Femur (tissue), 1 donor: ENCODE measurements at places on chromosomes 5 and 9.

GRCh38 chr5:127938746-127939145 is 144.8 kb upstream of the SLC12A2 start:
- DNase-seq = no peak

DNA sequence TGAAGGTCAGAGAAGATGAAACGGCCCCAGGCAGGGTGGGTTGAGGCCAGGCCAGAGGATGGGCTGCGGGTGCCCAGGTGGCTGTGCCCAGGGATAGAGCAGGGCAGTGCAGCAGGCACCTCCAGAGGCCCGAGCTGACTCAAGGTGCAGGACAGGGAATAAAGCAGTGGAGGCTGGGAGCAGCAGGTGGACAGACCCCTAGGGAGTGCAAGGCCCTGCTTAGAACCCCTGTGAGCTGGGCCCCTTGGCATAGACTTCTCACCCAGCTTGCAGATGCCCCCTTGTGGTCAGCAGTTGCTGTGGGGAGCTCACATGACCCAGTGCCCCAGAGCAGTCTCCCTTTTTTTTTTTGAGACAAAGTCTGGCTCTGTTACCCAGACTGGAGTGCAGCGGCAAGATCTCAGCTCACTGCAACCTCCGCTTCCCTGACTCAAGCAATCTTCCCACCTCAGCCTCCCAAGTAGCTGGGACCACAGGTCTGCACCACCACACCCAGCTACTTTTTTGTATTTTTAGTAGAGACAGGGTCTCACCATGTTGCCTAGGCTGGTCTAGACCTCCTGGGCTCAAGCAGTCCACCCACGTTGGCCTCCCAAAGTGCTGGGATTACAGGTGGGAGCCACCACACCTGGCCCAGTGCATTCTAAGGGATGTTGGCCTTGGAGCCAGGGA is 118.8 kb downstream of the WNK2 start:
- DNase-seq = peak; percentile 35

- no peak for DNase-seq
Measured at GRCh38 chr5:124452412-124452811, 294.0 kb downstream of the ZNF608 start.

DNA sequence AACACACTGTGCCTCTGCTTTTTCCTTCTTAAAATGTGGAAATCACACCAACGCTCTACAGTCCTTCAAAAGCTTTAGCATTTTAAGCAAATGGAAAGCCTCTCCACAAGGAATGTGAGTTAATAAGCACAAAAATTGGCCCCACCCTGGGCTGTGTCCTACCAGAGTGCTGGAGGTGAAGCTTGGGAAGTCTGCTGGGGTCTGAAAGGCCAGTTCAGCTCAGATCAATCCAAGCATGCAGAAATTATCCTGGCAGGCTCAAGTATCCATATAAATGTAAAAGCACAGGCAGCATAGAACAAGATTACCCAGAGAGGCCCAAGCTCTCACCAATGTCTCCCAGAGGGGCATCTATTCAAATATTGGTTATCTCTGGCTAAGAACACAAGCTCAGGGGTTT is 98.5 kb downstream of the ESM1 start:
- no peak for DNase-seq

GRCh38 chr5:62256161-62257019 is 49.6 kb upstream of the KIF2A start:
- no peak for DNase-seq

GRCh38 chr9:96441798-96442445 is 8.0 kb upstream of the HABP4 start:
- DNase-seq = no peak

DNA sequence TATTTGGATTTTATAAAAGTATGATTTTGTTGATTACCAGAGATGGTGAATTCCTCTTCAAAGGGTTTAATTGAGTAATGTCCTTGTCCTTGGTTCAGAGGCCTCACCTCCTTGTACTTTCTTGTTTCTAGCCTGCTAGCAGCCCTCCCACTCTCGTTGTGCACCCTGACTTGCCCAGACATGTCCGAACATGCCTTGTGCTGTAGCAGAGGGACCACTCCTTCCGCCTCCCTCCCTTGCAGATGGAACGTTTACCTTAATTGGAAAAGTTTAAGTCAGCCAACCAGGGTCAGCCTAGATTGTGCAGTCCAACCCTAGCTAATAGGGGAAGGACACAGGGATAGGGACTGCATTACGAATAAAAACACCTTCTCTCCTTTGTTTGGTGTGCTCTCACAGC is 406.9 kb upstream of the NMUR2 start:
- no peak for DNase-seq

DNA sequence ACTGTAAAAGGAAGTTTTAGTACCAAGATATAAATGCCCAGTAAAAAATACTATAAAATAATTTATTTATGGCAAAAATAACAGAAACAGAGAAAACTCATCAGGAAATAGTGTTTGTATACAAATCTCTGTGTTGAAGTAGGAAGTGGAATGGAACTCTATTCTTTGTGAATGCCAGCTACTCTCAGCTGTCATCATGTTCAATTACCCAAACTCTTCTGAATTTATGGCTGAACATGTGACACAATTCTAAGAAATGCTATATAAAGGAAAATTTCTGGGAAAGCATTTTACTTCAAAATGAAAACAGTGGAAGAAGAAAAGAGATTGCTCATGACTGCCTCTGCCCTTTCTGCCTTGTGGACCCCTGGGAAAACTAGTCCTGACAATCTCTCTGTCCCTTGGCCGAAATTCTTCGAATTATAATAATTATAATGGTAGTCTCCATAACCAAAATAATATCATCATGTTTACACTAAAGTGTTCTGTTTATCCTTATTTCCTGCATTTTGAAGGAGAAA is 522.3 kb upstream of the ST8SIA4 start:
- no peak for DNase-seq

- no peak for DNase-seq
Measured at GRCh38 chr5:57174890-57175510, 1.1 kb downstream of the GPBP1 start.

GRCh38 chr5:167426501-167426900 is 864.9 kb upstream of the WWC1 start:
- no peak for DNase-seq

- DNase-seq = no peak
Measured at GRCh38 chr5:66553916-66554575, 42.1 kb upstream of the MAST4 start.

DNA sequence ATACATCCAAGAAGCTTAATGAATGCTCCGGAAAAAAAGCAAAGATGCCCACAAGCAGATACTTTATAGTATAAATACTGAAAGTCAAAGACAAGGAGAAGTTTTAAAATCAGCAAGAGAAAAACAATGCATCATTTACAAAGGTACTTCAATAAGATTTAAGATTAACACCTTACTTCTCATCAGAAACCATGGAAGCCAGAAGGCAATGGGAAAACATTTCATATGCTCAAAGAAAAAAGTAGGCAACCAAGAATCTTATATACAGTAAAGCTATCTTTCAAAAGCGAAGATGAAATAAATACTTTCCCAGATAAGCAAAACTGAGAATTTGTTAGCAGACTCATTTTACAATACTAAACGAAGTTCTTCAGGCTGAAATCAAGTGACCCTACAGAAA is 51.1 kb downstream of the ABHD17B start:
- DNase-seq = no peak

DNA sequence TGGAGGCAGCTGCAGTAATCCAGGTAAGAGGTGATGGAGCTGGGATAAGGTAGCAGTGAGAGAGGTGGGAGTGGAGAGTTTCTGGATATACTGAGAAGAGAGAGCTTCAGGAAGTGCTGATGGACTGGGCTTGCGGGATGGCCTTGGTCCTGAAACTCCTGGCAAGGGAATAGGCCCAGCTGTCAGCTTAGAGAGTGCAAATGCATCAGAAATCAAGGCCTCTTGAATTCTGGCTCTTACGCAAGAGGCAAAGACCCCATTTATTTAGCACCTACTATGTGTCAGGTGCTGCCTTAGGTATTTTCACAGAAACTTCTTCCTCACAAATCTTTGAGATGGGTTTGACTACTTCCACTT is 227.2 kb upstream of the MAP3K1 start:
- no peak for DNase-seq

DNA sequence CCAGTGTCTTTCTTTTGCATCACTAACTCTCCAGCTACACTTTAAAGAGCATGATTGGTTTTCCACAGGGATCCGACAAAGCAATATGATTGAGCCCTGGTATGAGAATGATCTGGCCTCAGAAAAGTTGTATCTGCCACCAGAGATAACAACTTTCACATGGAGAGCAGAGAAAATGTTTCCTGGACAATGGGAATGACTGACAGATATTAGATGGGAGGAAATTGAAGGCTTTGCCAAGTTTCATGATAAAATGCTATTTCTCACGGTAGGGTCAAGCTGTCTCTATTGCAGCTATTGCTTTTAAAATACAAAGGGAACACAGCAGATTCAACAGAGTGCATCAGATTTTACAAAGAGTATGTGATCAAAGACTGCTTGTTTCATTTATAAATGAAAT is 56.4 kb upstream of the GLIS3 start:
- no peak for DNase-seq

- DNase-seq = peak; percentile 14
Measured at GRCh38 chr9:133978226-133978898, 13.8 kb downstream of the VAV2 start.

- DNase-seq = no peak
Measured at GRCh38 chr9:117407436-117408022, 7.3 kb downstream of the ASTN2 start.

GRCh38 chr9:123338710-123339665 is 17.0 kb upstream of the CRB2 start:
- DNase-seq = peak; percentile 73

DNA sequence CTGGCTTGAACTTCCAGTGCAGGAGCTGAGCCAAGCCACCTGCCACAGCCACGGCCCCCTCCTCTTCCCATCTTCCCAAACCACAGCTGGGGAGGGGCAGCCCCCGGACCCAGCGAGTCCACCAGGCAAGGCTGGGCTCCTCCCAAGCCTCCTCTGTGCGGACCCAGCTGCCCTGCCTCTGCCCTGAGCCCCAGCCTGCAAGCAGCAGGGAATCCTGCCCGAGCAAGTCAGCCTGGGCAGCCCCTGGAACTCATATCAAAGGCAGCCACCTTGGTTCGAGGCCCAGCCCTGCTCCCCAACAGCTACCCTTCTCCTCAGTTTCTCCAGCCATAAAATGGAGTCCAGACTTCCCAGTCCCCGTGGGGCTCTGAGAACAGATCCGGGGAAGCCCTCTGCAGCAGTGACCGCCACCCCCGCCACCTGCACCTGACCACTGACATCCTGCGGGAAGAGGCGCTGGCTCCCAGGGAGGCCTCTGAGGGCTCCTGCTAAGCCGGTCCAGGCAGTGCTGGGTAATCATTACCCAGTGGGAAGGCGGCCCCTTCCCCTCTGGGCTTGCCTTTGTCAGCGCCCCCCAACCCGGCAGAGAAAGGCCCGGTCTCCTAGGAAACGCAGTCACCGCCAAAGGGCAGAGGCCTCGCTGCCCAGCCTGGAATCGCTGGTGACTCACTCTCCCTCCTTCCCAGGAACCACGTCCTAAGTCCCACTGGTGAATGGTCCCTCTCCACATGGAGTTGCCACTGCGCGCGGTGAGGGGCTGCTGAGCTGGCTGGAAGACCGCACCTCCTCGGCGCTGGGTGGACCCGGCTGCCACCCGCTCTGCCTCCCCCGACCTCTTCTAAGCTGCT is 1.5 kb downstream of the VAV2 start:
- peak; percentile 63 for DNase-seq

DNA sequence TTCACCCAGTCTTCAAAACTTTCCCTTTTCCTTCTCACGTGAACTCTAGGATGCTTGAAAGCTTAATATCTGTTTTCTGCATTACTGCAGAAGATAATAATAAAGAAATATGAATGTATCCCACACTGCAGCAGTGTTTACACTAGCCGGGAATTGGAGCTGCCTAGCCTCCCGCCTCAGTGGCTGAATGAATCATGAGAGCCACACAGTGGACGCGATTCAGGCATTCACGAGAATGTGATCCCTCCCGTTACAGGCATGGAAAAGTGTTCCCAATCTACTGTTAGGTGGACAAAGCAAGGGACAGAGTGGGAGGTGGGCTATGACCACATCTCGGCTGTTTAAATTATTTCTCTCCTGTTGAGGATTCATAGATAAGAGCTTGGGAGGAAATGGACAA is 69.4 kb upstream of the CTSL start:
- DNase-seq = no peak

DNA sequence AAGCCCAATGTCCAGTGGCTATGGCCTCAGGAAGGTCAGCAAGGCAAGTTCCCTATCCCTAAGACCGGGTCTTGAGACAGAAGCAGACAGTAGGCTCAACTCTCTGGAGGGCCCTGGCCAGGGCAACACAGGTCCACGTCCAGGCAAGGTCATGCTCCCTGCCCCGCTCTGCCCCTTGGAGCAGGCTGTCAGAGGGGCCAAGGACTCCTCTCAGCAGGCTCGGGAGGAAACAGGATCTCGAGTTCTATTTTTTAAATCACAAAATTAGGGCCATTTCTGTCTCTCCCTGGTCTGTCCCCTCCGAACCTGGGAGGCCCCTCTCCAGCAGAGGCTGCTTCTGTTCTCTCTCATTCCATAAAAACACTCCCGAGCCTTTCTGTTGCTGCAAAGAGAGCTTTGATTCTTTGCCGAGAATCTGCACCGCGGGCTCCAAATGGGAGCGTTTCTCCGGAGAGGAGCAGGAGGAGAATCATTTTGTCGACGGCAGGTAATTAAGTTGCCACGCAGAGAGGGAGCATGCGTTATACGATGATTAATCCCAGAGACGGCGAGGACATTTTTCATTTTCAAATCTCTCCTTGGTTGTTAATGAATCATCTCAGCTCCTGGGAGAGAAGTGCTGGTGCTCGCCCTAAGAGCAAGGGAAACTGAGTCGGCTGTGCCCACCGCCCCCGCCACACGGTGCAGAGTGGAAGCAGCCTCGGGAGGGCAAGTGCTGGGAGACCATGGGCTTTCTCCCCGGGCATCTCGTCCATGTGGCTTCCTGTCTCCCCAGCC is 24.5 kb upstream of the FCN1 start:
- DNase-seq = no peak

- peak; percentile 63 for DNase-seq
Measured at GRCh38 chr9:135701959-135702721, at the start of gene KCNT1. KCNT1 (plus strand) TSS chr9:135702185; CDS start chr9:135702259, 74 bp downstream.

- no peak for DNase-seq
Measured at GRCh38 chr5:62509806-62510205, 68.8 kb upstream of the LRRC70 start.
